ENCODE measurements at places on chromosomes 6 and 20.

DNA sequence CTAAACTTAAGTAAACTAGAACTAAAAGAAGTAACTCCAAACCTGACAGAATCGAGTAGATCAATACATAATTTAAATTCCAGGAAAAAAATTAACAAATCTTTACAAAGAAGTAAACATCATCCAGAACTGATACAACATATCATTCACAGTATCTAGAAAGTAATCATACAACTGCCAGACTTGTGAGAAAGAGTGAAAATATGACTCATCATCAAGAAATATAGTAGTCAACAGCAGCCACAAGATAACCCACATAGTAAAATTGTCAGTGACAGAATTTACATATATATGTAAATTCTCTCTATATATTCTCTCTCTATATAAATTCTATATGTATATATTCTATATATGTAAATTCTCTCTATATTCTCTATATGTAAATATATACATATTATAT is 242.8 kb upstream of the RGS17 start:
- no peak for DNase-seq

DNA sequence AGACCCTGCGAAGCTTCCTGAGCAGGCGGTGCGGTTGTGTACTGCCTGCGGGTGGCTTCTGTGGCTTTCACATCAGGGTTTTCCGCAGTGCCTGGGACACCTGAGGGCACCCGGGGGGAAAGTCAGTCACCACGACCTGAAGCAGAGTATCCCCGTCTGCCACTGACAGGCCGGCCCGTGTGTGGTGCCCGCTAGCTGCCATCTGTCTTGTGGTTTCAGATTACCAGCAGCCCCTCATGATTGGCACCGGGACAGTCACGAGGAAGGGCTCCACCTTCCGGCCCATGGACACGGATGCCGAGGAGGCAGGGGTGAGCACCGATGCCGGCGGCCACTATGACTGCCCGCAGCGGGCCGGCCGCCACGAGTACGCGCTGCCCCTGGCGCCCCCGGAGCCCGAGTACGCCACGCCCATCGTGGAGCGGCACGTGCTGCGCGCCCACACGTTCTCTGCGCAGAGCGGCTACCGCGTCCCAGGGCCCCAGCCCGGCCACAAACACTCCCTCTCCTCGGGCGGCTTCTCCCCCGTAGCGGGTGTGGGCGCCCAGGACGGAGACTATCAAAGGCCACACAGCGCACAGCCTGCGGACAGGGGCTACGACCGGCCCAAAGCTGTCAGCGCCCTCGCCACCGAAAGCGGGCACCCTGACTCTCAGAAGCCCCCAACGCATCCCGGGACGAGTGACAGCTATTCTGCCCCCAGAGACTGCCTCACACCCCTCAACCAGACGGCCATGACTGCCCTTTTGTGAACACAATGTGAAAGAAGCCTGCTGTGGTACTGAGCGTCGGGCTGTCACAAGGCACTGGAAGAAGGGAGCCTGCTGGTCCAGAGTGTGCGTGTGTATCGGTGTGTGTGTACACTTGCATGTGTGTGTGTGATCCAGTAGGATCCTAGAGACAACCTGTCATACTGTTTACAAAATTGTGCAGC is 54.4 kb downstream of the GOPC start:
- no peak for DNase-seq

GRCh38 chr20:46057856-46058598 is 29.0 kb downstream of the SLC12A5 start:
- no peak for DNase-seq

DNA sequence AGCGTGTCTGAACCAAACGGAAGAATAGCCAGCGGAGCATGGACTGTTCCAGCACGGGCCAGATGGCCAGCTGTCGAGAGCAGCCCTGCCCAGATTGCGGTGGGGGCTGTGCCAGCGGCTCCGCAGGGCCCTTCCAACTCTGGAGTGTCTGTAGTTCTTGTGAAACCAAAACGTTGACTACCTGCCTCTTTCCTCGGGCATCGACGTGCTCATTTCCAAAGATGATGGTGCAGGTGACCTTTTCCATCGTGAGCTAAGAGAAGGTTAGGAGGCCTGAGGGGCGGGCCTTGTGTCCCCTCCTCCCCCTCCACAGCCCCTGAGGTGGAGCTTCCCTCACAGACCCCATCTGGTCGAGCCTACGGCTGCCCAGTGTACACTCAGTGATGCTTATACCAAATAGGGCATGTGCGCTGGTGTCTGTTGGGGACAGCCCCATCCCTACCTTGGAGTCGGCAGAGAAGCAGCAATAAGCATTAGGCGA is 12.9 kb upstream of the C20orf144 start:
- no peak for DNase-seq

DNA sequence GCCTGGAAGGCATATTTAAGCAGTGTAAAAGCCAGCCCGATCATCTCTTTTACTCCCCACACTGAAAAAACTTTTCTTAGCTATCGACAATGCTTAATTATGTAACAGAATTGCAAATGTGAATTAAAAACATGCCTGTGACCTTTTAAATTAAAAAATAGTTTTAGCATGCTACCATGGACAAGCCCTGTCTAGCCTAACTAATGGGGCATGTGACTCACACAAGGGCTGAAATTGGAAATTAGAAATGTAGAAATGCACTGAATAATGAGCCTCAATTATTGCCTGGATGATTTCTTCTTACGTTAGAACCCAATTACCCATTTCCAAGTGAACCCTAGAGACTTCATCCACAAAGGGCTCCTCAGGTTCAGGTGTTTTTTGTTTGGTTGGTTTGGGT is 82.7 kb downstream of the SIM1 start:
- DNase-seq, result peak; percentile 85

- DNase-seq, result no peak
Measured at GRCh38 chr6:7175462-7175861, 67.7 kb downstream of the RREB1 start.

GRCh38 chr6:165988757-165989456 is 178.7 kb downstream of the TBXT start:
- no peak for DNase-seq

DNA sequence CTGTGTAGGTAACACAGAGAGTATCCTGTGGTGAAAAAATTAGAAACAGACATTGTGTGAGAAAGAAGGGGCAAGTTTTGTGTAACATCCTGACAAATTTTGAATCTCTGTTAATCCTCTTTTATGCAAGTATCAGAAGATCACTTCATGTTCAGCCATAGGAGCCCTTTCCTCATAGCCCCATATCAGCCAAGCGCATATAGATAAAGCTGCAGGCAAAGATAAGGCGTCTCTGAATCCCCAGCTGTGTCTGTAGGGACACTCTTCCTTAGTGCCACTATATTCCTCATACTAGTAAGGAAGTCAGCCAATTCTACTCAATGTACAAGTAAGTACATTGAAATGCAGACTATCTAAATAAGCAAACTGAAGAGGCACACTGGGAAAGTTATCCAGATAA is 22.3 kb downstream of the HTR1E start:
- no peak for DNase-seq

GRCh38 chr6:152124429-152125074 is 317.1 kb downstream of the ESR1 start:
- no peak for DNase-seq

DNA sequence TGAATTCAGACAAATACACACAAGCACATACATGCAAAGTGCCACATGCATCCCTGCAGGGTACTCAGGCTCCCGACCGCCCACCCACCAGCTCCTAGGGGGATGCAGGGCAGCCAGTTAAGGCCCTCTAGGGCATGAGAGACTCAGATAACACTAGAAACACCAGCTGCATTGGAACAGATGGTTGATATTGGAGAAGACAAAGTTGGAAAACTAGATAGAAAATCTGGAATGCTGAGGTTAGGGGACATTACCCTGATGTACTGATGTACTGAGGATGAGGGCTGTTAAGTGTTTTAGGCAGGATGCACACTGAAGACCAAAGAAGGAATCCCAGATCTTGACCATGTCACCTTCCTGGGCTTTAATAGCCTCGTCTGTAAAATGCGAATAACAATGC is 134.6 kb upstream of the ECI2 start:
- DNase-seq, result no peak

- no peak for DNase-seq
Measured at GRCh38 chr6:160089534-160089897, 32.1 kb upstream of the SLC22A1 start.

GRCh38 chr6:26223650-26224546 is 136.7 kb downstream of the HFE start:
- DNase-seq, result peak; percentile 84

GRCh38 chr6:81933608-81934051 is 181.1 kb upstream of the TENT5A start:
- DNase-seq, result no peak

DNA sequence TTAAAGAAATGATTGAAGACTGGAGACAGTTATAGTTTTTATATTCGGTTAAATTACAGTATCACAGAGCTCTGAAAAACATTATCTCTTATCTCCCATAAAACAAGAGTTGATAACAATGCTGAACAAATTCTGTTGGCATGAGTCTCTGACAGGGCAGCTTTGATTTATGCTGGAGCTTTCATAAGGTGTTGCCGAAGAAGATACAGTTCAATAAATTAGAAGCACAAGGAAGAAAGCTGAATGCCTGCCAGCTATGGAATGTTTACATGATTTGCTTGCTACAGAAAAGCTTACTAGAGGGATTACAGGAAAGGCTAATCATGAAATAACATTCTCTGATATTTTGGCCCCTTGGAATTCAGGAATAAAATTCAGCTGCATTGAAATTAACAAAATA is 431.9 kb upstream of the GJE1 start:
- DNase-seq, result no peak

GRCh38 chr6:128425856-128426255 is 94.5 kb downstream of the PTPRK start:
- DNase-seq, result no peak

DNA sequence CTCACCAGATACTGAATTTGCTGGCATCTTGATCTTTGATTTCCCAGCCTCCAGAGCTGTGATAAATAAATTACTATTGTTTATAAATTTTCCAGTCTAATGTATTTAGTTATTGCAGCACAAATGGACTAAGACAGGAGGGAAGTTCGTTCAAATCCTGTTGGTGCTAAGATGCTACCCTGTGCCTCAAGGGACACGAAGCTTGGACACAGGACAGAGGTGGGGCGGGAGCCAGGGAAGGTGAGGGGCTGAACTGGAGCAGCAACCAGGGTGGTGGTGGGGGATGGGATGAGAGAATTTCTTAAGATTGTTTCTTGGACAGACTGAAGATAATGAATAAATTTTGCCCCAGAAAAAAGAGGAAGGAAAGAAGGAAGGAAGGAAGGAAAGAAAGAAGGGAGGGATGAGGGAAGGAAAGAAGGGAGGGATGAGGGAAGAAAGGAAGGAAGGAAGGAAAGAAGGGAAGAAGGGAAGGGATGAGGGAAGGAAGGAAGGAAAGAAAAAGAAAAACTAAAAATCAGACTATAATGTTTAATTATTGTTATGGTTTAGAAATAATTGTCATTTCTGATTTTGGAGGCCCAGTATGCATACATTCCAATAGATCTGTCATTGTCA is 127.2 kb downstream of the CDC5L start:
- no peak for DNase-seq

DNA sequence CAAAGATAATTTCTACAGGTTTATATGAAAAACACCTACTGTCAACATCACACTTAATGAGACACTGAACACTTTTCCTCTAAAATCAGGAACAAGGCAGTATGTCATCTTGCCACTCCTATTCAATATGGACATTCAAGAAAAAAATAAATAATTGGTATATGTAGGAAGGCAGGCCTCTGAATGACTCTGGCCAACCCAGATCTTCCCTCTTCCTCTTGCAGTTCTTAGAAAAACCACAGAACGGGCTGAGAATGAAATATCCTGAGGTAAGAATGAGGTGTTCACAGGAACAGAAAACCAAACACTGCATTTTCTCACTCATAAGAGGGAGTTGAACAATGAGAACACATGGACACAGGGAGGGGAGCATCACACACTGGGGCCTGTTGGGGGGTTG is 1207.2 kb upstream of the CITED2 start:
- DNase-seq, result no peak

DNA sequence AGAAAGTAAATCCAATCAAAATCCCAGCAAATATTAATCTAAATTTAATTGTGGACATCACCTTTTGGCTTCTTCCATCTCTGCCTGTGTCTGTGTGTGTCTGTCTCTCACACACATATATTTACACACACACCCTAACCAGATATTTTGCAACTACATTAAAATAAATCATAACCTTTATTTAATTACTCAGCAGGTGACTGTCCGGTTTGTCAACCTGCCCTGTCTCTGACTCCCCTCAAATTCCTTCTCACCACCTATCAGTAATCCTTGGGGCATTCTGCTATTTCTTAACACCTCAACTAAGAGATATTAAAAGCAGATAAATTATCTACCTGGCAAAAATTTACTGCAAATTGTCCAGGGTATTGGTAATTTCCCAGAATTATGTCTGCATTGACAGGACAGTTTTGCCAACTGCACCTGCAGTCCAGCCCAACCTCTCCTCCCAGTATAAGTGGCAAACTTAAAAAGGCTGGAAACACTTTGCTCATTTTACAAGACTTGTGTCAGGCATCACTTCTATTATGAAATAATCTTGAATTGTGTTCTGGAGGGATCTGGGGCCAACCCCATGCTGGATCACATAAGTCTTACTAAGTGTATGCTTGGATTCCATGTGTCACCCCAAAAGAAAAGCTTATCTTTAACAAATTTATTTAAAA is 216.1 kb downstream of the GMDS start:
- no peak for DNase-seq

GRCh38 chr6:137185290-137185689 is 11.8 kb upstream of the IL22RA2 start:
- no peak for DNase-seq

DNA sequence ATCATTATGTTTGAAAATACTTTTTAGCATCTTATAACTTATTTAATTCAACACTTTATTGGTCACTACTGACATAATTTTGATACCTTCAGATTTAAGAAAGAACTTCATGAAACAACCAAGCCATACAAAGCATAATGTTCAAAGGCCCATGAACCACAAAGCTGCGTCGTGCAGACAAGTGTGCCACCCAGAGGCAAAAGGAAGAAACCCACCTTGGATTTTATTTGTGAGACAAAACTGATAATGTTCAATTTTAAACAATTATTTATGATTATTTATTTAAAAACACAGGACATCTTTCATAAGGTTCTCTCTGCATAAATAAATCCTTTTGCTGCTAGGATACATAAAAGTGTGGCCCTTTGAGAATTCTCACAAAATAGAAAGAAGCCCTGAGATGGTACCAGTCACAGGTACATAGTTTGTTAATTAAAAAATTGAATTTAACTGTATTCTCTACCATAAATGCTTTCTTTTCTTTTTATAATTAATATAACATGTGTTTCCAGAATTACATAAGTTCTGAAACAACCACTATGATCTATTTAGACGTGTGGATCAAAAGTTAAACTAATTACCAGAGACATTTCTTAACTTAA is 143.7 kb downstream of the RALGAPA2 start:
- DNase-seq, result no peak

DNA sequence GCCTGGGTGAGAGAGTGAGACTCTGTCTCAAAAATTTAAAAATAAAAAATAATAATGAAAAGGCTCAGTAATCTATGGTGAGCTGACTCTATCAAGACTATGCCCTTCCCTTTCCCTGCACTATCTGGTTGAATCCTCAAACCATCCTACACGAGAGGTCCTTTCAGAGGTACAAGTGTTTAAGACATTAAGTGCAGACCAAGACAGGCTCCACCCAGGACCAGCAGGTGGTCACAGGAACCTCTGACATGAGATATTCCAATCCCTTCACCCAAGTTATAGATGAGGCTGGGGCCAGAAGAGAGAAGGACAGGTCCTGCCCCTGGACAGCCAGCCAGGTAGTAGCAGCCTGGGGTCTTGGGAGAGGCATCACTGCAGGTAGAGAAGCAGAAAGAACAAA is 182.6 kb downstream of the NFATC2 start:
- DNase-seq, result no peak

GRCh38 chr6:87146363-87146762 is 9.0 kb upstream of the ZNF292 start:
- DNase-seq, result no peak
